ENCODE measurements at places on chromosomes 16 and 17. TPM values are rescaled to one million over a fixed set of nuclear protein-coding genes. Genes with fewer than 3 reads are reported as not detected.

GRCh38 chr17:40129498-40129897 lies 7.7 kb downstream of the MSL1 start:
- DNase-seq, result no peak

DNA sequence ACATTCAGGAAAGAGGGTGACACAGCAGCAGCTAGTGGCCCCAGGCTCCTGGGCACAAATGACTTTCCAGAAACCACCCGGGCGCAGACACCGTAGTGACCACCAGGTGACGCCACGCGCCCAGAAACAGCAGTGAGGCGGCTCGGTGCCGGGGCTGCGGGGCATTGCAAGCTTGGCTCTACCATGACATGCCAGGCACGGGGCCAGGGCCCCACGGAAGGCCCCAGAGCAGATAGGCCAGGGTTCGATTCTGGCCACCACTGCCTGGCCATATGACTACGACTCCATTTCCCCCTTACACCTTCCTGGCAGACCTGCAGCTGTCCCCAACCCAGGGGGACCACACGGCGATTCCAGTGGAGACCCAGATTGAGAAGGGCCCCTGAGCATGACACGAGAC lies 6.7 kb downstream of the RHBDF1 start:
- peak; percentile 87 for DNase-seq

GRCh38 chr17:67862614-67863217 lies 37.4 kb downstream of the BPTF start:
- no peak for DNase-seq

The USP43 gene
- 5.5 TPM for total RNA-seq

- DNase-seq, result no peak
These were observed 44.3 kb downstream of the LCMT1 start for GRCh38 chr16:25155553-25156460.

DNA sequence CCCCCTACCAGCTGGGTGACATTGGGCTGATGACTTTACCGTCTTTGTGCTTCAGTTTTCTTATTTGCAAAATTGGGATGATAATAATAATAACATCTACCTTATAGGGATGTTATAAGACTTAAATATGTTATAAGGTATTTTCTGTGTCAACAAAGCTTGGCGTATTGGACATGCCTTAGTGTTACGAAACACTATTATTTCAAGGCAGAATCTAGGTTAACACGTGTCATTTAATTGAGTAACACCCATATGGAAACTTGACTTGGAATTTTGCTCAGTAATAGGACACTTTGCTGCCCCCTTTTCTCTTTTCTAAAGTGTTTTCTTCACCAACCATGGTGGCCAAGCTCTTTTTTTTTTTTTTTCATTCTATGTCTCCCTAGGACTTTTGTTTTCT lies 294.2 kb upstream of the SALL1 start:
- no peak for DNase-seq

GRCh38 chr16:17566075-17566474 lies 95.3 kb upstream of the XYLT1 start:
- DNase-seq, result no peak

GRCh38 chr16:20879175-20880040 lies 20.8 kb downstream of the DCUN1D3 start:
- no peak for DNase-seq

DNA sequence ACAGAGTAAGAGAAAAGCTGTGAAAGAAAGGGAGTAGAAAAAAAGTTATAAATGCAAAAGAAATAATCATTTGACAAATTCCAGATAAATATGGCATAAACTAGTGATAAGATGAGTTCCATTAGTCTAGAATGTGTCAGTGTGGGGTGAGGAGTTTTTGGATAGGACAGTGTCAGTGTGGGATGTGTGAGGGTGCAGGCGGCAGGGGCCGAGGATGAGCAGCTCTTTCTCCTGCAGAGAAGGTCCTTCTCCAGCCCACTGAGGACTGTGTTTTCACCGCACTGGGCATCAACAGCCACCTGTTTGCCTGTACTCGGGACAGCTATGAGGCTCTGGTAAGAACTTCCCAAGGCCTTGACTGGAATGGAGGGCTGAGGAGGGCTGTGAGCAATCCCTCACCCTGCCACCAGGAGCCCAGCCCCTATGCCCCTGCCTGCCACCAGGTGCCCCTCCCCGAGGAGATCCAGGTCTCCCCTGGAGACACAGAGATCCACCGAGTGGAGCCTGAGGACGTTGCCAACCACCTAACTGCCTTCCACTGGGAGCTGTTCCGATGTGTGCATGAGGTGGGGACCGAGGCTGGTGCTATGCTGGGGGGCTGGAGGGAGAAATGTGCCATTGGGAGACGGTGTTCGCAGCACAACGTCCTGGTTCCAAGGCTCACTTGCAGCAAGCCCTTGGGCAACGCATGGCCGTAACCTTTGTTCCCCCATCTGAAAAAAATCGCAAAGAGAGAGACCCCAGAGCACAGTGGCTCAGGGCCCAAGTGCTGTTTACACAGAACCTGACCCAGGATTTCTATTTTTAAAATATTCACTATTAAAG lies 13.1 kb downstream of the RAPGEFL1 start:
- peak; percentile 91 for DNase-seq

GRCh38 chr17:76997981-76998531 lies 129.9 kb downstream of the MGAT5B start:
- DNase-seq, result no peak

DNA sequence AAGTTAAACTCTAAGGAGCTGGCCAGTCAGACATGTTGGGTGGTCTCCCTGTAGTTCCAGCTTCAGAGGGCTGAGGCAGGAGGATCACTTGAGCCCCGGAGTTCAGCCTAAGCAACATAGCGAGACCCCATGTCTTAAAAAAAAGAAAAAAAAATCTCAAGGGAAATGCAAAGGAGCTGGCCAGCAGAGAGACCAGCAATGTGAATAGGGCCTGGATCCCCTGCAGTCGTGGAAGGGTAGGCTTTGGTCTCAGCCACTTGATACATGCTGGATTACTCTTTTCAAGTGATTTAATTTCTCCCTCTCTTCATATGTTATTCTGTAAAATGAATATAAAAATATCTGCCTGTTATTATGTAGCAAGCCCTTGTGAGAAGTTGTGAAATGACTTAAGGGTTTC lies 207.7 kb downstream of the SPECC1 start:
- no peak for DNase-seq

GRCh38 chr17:50834429-50835300 lies 721 bp upstream of the WFIKKN2 start:
- DNase-seq, result peak; percentile 31

GRCh38 chr17:44808156-44808555 lies 21.9 kb downstream of the GJC1 start:
- no peak for DNase-seq

The GDPD1 gene
- total RNA-seq, result 1.3 TPM

Data from H9 (cell line).